ENCODE measurements at places on chromosomes 1 and 21.

DNA sequence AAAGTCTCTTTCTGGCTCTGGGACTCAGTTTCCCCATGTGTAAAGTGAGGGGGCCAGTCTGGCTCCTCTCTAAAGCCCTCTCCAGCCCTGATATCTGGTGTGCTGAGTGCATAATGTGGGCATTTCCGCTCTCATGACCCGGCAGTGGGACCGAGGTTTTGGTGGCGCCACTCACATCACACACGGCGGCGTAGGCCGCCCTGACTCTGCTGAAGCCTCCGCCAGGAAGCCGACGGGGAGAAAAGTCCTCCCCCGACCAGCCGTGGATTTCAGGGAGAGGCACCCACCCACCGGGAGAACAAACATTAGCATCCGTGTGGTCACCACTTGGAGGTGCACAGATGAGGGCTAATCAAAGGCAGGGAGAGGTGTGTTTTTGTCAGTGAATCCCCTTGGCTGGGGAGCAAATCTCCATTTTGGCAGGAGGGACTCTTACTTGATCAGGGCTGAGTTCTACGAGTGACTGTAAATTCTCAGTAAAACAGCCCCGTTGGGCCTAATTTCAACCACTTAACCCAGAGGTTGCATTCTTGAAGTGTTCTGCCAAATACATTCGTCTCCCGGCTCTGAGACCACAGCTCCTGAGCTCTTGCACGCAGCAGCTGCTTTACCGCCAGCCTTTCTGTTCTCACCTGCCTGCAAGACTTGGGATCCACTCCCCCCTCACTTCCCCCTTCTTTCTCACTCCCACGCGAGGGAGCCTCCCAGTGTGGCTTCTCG lies 118.2 kb downstream of the FOXD2 start:
- DNase-seq = no peak

- DNase-seq = no peak
Observed at GRCh38 chr1:159218649-159219636, 14.3 kb downstream of the ACKR1 start.

DNA sequence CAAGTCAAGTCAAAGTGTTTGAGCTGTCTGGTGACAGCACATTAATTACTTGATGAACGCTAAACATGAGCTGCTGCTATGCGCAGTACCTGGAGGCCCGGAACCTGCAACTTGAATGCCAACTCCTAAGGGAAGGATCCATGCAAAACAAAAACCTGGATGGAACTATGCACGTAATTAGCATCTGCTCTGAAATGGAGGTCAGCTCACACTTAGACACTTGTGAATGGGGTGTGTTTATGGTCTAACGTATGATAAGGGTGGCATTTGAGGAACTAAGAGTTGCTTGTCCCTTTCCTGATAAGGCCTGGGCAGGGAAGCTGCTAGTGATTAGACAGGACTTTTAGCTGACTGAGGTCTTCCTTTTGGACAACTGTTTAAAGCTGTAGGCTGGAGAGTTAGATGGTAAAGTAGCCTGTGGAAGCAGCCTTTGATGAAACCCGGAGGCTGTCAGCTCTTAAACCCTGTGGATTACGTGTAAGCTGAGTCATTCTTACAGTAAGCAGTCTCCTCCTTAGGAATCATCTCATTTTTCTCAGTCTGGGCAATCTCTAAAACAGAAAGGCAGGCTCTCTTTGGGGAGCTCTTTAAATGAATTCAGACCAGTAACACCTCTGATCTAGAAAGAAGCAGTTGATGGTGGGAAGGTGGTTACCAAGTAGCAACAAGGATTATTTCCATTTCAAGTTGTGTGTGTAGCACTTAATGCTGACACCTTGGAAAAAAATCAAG lies 6.8 kb downstream of the TENT5C start:
- no peak for DNase-seq

DNA sequence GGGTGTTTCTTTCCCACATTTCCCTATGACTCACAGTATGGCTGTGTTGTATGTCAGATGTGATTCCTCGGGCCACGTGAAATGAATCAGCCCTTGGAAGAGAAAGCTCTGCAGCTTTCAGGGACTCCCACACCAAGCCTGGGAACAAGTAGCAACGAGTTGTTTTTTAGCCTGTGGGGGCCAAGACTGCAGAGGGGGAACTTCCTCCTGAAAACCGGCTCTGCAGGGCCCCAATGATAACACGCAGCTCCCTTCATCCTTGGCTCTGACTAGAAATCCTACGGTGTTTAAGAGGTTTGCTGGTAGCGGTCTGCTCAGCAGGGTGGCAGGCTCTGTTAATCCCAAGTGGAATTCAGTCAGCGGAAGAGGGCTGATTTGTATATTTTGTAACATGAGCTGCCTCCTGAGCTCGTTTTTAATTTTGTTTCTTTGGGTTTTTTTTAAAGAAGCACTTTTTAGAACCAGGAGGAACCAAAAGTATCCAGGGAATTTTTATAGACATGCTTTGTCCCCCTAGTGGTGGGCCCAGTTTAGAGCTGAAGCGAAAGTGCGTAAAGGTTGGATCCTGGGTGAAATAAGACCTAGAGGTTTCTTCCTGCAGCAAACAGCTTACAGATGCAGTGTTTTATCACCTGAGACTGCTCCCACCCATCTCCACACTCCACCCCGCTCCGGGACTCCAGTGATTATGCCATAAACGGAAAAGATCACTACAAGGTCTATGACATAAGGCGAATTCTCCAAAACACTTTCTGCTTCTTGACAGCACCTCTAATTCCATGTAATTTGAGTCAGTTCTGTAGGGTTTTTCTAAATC lies 48.8 kb downstream of the LAMC2 start:
- DNase-seq = no peak

DNA sequence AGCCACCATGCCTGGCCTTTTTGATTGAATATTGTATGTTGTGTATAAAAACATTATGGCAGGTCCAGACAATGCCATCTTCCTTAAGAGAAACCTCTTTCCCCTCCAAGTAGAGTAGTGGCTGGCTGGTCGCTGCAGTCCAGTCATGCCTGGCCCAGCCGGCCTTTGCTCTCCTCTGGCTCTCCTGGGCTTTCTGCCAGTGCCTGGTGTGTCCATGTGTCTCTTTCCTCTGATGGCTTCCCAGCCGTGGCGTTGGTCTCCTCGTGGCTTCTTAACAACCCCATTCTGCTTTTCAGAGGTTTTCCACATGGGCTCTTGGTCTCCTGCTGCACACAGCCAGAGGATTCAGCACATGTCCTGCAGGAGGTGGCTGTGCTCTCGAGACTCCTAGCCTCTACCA lies 58.7 kb downstream of the DIP2A start:
- no peak for DNase-seq

- DNase-seq = no peak
Observed at GRCh38 chr1:2014741-2015735, 4.1 kb upstream of the GABRD start.

DNA sequence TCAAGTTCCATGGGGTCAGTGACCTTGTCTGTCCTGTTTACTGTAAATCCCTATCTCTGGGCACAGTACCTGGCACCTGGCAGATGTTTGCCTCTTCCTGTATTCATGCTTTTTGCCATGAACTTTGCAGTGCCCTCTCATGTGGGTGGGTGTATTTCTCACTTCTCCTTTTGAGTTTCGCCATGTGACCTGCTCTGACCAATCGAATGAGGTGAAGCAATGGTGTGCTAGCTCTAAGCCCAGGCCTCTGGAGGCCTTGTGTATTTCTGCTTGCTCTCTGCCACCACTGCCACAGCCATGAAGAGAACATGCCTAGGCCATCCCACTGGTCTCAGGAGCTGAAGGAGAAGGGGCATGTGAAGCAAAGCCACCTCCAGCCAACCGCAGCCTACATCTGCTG lies 185.5 kb upstream of the ZC3H12A start:
- no peak for DNase-seq

DNA sequence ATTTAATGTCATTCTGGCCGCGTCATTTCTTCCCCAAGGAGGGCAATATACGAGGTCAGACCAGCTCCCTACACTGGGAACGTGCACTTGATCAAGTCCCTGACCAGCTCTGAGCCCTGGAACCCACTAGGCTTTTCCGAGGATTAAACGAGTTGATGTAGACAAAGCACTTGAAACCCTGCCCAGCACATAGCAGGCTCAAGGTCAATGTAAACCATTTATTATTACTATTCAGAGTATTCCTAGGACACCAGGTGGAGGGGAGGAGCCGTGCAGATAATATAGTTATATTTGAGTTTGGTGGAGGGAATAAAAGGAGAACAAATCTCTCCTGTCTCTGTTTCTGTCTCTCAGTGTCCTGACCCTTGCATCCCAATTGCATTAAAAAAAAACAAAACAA lies 174.1 kb upstream of the IGSF21 start:
- no peak for DNase-seq

- no peak for DNase-seq
Observed at GRCh38 chr21:29157080-29157479, 26.6 kb downstream of the MAP3K7CL start.

DNA sequence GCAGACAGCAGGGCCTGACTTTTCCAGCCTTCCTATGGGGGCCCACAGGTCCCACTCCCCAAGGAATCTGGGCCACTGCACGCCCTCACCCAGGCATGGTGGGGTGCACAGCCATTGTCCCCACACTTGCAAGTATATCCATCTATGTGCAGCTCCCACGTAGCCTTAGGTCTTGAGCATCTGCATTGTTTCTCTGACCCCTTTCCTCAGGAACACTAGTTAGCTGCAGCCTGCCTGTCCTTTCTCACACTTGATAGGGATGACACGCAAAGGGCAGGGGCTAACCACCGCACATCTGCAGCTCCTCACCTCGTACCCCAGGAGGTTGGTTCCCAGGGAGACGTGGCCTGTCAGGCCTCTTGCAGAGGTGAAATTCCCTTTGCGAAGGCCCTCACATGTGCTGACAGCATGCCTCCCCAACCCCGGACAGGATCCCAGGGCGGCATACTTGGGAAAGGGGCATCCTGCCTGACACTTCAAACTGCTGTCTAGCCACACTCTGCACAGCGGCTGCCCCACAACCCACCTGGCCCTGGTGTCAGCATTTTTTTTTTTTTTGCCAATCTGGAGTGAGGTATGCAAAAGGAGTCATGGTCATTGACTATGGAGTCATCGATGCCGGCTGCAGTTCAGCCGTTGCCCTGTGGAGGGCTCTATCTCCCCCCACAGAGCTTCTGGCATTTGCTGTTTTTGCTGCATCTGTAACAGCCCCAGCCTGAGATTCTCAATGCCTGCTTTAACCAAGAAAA lies 5.0 kb downstream of the JMJD4 start:
- no peak for DNase-seq

DNA sequence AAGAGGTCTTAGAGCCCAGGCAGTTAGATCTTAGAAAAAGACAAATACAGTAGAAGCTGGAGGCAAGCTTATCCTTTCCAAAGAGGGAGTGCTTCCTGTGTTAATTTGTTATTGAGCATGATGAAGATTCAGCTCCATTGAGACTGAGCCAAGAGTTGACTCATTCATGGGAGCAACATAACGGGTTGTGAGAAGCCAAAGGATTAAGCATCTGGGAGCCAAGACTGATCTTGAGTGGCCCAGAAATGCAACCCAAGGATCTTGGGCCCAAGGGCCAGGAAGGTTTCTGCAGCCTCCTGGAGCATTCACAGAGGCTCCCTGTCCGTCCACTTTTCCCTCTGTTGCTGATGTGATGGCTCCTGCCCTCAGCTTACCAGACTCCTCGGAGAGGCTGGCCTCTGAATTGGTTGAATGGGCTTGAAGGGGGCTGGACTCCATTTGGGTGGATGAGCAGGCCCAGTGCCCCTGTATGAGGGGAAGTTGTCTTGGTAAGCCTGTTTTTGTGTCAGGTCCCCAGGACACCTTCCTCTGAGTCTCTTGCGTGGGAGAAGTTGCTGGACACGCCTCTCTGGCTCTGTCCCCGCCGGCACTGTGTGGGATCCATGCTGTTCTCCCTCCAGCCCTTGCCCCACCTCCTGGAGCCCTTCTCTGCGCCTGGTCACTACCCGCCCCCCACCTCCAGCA lies 42.4 kb downstream of the PDE9A start:
- DNase-seq = no peak

GRCh38 chr1:217627431-217627830 lies 3.5 kb downstream of the GPATCH2 start:
- DNase-seq = no peak

- DNase-seq = no peak
Observed at GRCh38 chr1:214120951-214121350, 133.2 kb downstream of the PROX1 start.

- DNase-seq = no peak
Observed at GRCh38 chr21:40923407-40923806, 76.4 kb upstream of the DSCAM start.

DNA sequence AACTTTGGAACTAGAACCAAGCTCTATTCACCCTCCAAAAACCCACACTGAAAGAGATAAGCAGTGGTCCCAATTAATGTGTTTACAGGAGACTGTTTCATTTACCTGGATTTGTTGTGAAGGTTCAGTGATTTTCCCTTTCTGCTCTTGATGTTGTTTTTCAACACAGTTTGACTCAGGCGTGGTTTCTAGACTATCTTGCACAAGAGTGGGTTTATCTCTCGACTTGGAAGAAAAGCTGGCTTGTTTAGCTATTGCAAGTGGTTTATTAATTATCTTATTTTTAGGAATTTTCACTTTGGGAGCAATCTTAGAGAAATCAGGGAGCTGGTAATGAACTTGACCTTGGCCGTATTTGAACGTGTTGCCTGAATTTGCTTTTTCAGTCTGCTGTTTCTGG lies 5.3 kb downstream of the AKNAD1 start:
- no peak for DNase-seq

GRCh38 chr1:113809670-113810602 lies 2.3 kb downstream of the RSBN1 start:
- no peak for DNase-seq

- DNase-seq = no peak
Observed at GRCh38 chr1:21604208-21604957, 64.8 kb downstream of the RAP1GAP start.

DNA sequence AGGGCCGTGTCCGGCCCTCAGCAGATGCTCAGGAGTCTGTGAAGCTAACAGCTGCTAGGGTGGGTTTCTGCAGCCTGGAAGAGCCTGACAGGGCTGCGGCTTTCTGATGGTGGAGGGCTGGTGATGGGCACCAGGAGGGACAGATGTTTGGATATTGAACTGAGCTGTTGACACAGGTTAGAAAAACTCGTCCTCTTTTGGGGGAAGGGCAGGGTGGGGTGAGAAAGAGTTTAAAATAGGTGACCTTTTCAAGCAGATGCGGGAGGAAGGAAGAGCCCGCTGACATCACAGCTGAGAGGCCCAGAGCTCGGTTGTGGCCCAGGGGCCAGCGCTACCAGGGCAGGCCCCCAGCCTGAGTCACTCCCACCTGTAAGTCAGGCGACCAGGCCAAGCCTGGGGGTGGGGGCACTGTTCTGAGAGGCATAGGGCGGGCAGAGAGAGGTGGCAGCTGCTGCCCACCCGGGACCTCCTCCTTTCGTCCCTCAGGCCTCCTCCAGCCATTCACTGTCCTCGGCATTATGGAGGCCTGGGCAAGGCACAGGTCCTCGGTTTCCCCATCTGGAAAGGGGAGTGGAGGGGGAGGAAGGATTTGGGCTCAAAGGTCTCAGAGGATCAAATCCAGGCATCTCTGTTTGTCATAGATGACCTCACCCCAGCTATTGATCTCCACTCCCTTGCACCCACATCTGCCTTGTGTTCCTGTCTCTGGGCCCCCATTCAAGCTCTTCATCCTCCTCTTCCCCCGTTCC lies 32.3 kb upstream of the ID3 start:
- DNase-seq = no peak

GRCh38 chr21:35231090-35231489 lies 182.0 kb upstream of the RUNX1 start:
- no peak for DNase-seq

All from T-helper 1 cell (primary cell).